Caco-2 (cell line): ENCODE measurements at places on chromosomes 6 and 20. TPM values are rescaled to one million over a fixed set of nuclear protein-coding genes. Genes with fewer than 3 reads are reported as not detected.

GRCh38 chr6:166253281-166253681 is 54.9 kb downstream of the PRR18 start:
- H3K27me3 ChIP-seq = no peaks in the 10 kb centered on the region
- H3K4me1 ChIP-seq = no peaks in the 10 kb centered on the region
- H3K4me3 ChIP-seq = no peak overlapping the region
- no peaks in the 10 kb centered on the region for H3K36me3 ChIP-seq
- H3K27ac ChIP-seq = no peak overlapping the region
- no peak for DNase-seq

- H3K4me3 ChIP-seq = no peak overlapping the region
- no peaks in the 10 kb centered on the region for H3K36me3 ChIP-seq
Measured at GRCh38 chr6:127550403-127550802, 26.6 kb upstream of the C6orf58 start.

GRCh38 chr6:119527231-119527578 is 177.6 kb upstream of the MAN1A1 start:
- no peak overlapping the region for H3K4me3 ChIP-seq
- DNase-seq = no peak
- H3K36me3 ChIP-seq = no peaks in the 10 kb centered on the region
- H3K4me1 ChIP-seq = no peaks in the 10 kb centered on the region
- H3K27me3 ChIP-seq = no peaks in the 10 kb centered on the region

GRCh38 chr6:144646093-144647056 is 361.2 kb downstream of the UTRN start:
- H3K4me1 ChIP-seq = peaks cover 30% of the 10 kb centered on the region
- H3K27me3 ChIP-seq = no peaks in the 10 kb centered on the region
- no peak overlapping the region for H3K27ac ChIP-seq
- H3K36me3 ChIP-seq = no peaks in the 10 kb centered on the region
- H3K4me3 ChIP-seq = no peak overlapping the region

- no peaks in the 10 kb centered on the region for H3K27me3 ChIP-seq
- H3K4me1 ChIP-seq = peaks cover 6% of the 10 kb centered on the region
- no peaks in the 10 kb centered on the region for H3K36me3 ChIP-seq
- H3K4me3 ChIP-seq = no peak overlapping the region
Measured at GRCh38 chr20:44637042-44637441, 14.5 kb downstream of the ADA start.

DNA sequence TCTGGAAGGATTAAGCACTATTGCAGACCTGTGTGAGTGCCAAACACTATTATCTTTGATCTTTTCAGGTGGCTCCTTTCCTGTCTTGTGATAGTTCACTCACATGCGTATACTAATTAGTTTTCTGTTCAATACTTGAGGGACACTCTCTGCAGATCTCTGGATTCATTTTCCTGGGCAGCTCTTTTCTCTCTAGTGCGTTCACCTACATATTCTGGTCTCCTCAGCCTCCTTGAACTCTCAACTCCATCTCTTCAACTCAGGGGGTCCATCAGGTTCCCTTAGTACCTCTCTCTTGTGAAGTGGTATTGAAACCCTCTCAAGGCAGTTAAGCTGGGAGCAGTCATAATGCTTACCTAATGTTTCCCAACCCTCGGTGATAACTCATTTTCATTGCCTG is 1218.1 kb upstream of the MAP3K7 start:
- DNase-seq = no peak
- H3K4me3 ChIP-seq = no peak overlapping the region
- H3K27ac ChIP-seq = no peak overlapping the region
- no peaks in the 10 kb centered on the region for H3K27me3 ChIP-seq
- no peaks in the 10 kb centered on the region for H3K36me3 ChIP-seq

GRCh38 chr6:107847844-107848802 is 24.0 kb upstream of the SCML4 start:
- no peaks in the 10 kb centered on the region for H3K36me3 ChIP-seq
- peak overlapping the region; percentile 54 for H3K27ac ChIP-seq
- H3K27me3 ChIP-seq = no peaks in the 10 kb centered on the region
- H3K4me3 ChIP-seq = peak overlapping the region; percentile 30
- peaks cover 5% of the 10 kb centered on the region; the same call in 1 of the 2 replicates for H3K4me1 ChIP-seq

- H3K27ac ChIP-seq = no peak overlapping the region
- H3K36me3 ChIP-seq = no peaks in the 10 kb centered on the region
- no peaks in the 10 kb centered on the region for H3K4me1 ChIP-seq
- no peaks in the 10 kb centered on the region for H3K27me3 ChIP-seq
- no peak for DNase-seq
Measured at GRCh38 chr6:109861946-109862345, 116.2 kb upstream of the GPR6 start.

GRCh38 chr6:108589244-108589791 is 28.6 kb downstream of the FOXO3 start:
- no peaks in the 10 kb centered on the region; the same call in 1 of the 2 replicates for H3K4me1 ChIP-seq
- H3K36me3 ChIP-seq = no peaks in the 10 kb centered on the region
- H3K27ac ChIP-seq = no peak overlapping the region

- no peaks in the 10 kb centered on the region for H3K4me1 ChIP-seq
- H3K27ac ChIP-seq = no peak overlapping the region
- H3K4me3 ChIP-seq = no peak overlapping the region
- no peaks in the 10 kb centered on the region for H3K27me3 ChIP-seq
Measured at GRCh38 chr6:68094070-68094469, 541.0 kb upstream of the ADGRB3 start.

DNA sequence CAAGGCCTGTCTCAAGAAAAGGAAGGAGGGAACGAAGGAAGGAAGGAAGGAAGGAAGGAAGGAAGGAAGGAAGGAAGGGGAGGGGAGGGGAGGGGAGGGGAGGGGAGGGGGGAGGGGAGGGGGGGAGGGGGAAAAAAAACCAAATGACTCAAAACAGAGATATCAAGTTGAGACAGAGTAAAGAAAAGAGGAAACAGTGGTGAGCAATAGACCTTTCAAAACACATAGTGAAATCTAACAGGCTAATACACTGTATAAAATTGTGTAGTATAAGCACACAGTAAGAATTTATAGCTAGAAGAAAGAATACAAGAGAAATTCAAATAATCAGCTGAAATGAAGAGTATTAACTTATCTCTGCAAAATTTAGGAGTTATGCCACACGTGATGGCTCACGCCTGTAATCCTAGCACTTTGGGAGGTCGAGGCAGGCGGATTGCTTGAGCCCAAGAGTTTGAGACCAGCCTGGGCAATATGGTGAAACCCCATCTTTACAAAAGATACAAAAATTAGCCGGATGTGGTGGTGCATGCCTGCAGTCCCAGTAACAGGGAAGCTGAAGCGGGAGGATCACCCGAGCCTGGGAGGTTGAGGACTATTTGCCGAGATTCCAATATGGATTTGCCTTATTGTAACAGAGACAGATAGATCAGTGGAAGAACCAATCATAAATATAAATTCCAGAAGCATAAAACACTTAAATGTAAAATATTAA is 123.2 kb downstream of the PRND start:
- H3K27ac ChIP-seq = no peak overlapping the region
- no peaks in the 10 kb centered on the region for H3K36me3 ChIP-seq
- no peak for DNase-seq
- no peaks in the 10 kb centered on the region for H3K4me1 ChIP-seq
- no peaks in the 10 kb centered on the region for H3K27me3 ChIP-seq

DNA sequence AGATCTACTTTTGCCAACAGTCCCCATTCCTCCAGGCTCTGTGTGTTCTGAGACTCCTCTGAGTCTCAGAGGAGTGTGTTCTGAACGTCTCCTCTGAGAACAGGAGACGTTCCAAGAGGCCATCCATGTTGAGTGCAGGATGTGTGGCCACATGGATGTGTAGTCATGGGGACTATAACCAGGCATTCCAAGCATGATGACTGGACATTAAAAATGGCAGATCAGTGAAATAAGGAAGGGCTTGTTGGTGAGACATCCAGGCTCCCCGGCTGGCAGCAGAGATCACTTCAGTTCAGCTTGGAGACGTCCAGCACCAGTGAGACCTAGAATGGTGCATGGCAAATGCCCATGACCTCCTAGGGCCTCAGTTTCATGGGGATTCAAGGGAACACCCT is 34.3 kb upstream of the POU5F1 start:
- peak overlapping the region; percentile 56 for H3K27ac ChIP-seq
- DNase-seq = no peak
- H3K4me1 ChIP-seq = peaks cover 54% of the 10 kb centered on the region
- H3K4me3 ChIP-seq = no peak overlapping the region
- H3K27me3 ChIP-seq = no peaks in the 10 kb centered on the region

DNA sequence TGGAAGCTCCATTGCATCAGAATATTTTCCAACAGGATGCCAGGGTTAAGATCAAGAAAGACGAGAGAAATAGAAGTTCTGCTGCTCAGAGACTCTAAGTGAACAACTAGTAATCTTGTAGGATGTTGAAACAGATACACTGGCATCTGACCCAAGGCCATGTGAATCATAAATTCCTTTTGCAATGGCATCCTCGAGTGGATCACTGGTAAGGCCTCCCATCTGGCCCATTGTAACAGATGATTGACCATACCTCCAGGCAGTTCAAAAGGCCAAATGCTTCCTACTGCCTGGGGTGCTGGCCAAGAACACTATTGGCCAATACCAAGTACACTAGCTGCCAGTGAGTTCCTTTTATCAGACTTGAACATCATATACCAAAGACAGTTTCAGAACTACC is 9.9 kb upstream of the SLC17A3 start:
- no peak overlapping the region for H3K4me3 ChIP-seq
- peak; percentile 36 for DNase-seq
- no peaks in the 10 kb centered on the region for H3K36me3 ChIP-seq
- no peaks in the 10 kb centered on the region for H3K4me1 ChIP-seq
- H3K27me3 ChIP-seq = no peaks in the 10 kb centered on the region

DNA sequence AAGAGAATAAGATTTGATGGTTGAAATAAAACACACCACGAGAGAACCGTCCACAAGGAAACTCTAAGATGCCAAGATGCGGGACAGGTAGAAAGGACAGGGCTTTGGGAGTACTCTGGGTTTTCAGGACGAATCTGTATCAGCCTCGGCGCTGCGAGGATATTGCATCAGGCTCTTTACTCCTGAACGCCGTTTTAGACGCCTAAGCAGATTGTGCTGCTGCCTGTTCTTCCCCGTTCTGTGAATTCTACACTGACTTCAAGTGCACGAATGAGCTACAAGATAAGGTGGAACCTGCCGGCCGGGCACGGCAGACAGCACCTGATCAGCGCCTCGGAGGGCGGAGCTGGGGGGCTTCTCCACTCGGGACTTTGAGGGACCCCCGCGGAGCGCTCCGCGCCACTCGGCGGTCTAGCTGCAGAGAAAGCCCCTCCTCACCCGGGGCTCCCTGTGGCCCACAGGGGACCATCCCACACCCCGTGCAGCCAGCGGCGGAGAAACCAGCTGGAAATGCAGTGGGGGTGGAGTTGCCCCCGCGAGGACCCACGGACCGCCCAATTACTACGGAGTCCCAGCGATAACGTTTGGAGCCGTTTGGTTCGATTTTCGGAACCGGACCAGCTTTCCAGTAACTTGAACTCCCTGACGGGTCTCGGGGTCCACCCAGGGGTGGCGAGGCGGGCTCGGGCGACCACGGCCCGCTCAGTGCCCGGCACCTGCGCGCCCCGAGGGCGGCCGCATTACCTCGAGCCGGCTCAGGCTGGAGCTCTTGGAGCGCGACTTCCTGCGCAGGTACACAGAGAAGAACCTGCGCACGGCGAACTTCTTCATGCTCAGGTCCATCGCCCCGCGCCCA is 646 bp downstream of the RPS6KA2 start:
- peaks cover 14% of the 10 kb centered on the region for H3K4me1 ChIP-seq
- no peak overlapping the region for H3K27ac ChIP-seq
- no peaks in the 10 kb centered on the region for H3K36me3 ChIP-seq
- H3K4me3 ChIP-seq = peak overlapping the region; percentile 52
- peaks cover 10% of the 10 kb centered on the region for H3K27me3 ChIP-seq
- DNase-seq = peak; percentile 24

DNA sequence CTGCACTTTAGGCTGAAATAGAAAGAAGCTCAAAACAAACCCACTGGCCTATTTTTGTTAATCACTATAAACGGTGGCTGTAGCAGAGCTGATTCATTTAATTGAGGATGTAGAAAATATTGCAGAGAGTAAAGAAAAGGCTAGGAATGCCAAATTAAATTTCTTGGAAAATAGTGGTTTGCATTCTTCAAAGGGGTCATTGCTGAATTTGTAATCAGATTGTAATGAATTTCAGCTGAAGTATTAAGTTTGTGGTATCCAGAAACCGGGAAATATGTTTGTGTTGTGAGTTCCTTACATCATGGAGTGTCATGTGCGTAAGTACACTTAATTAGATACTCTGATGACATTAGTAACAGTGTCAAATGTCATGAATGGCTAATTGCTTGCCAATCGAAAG is 203.0 kb downstream of the SAMD5 start:
- peaks cover 42% of the 10 kb centered on the region for H3K4me1 ChIP-seq
- no peak overlapping the region for H3K4me3 ChIP-seq
- no peak for DNase-seq
- H3K27ac ChIP-seq = no peak overlapping the region
- no peaks in the 10 kb centered on the region for H3K36me3 ChIP-seq

DNA sequence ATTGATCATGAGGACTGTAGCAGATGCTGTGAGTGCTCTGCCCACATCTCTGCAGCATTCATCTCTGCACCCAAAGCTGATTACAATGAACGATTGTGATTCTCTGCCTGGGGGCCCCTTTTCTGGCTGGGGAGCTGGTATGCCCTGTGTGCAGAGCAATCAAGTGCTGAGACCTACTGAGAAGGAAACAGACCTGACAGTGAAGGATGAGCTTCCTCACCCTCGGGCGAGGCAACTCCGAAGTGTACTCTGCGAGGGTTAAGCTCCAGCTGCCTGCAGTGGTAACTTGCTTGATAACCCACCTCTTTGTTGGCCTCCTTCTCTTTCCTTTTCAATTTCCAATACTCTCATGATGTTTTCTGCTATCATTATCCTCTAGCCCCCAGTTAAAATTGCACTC is 289.7 kb upstream of the RNF24 start:
- H3K36me3 ChIP-seq = no peaks in the 10 kb centered on the region
- H3K27me3 ChIP-seq = no peaks in the 10 kb centered on the region
- no peak overlapping the region for H3K4me3 ChIP-seq
- no peak for DNase-seq
- H3K4me1 ChIP-seq = no peaks in the 10 kb centered on the region

DNA sequence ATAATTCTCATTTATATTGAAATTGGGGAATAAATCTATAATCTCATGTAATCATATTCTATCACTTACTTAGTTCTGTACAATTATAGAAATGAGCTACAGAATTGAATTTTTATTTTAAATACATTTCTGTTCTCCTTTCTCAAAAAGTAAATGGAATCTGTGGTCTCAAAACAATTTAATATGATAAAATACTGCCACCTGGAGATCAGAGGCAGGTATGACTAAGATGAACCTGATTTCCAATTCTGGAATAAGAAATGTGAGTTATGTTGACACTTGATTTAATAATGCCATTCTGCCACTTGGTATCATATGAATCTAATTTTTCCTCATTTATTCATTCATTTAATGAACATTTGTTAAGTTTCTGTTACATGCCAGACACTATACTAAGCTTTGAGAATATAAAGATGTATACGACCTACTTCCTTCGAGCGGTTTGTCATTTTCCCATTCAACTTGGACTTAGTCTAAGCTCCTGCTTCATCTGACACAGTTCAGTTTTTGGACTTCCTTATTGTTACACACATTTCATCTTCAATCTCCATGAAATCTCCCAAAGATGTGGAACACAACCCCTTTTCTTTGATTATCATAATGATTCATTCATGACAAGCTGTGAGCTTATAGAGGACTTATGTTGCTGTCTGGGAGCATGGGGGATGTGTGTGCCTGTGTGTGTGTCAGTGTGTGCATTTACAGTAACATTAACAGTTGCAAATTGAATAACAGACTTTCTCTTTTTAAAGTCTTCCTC is 7.5 kb upstream of the CCDC28A start:
- H3K36me3 ChIP-seq = no peaks in the 10 kb centered on the region
- H3K4me1 ChIP-seq = no peaks in the 10 kb centered on the region
- no peak overlapping the region for H3K27ac ChIP-seq
- no peak for DNase-seq

CTAGE9 gene
- not detected in 2 replicates for total RNA-seq

HLA-DOA gene
- not detected in 2 replicates for total RNA-seq

PPP1R10 gene
- total RNA-seq = 91.3 and 95.4 TPM in 2 replicates

PDYN gene
- not detected in 2 replicates for total RNA-seq

XRN2 gene
- total RNA-seq = 79.8 and 86.3 TPM in 2 replicates

ADGRF1 gene
- total RNA-seq = 0.16 and 0.52 TPM in 2 replicates

CEP162 gene
- total RNA-seq = 6.8 and 7.3 TPM in 2 replicates

SUMO4 gene
- 1.7 and 2.4 TPM in 2 replicates for total RNA-seq

SLC12A5 gene
- total RNA-seq = 0.56 and 1.9 TPM in 2 replicates
